Stimulated activated CD8-positive, alpha-beta memory T cell treated with anti-CD3 and anti-CD28 coated beads, Interleukin-15, amount 100 ng/mL, for 1 hour (primary cell): ENCODE measurements at places on chromosomes 2 and 18.

GRCh38 chr2:71666094-71666474 is 212.7 kb downstream of the DYSF start:
- DNase-seq, result no peak

DNA sequence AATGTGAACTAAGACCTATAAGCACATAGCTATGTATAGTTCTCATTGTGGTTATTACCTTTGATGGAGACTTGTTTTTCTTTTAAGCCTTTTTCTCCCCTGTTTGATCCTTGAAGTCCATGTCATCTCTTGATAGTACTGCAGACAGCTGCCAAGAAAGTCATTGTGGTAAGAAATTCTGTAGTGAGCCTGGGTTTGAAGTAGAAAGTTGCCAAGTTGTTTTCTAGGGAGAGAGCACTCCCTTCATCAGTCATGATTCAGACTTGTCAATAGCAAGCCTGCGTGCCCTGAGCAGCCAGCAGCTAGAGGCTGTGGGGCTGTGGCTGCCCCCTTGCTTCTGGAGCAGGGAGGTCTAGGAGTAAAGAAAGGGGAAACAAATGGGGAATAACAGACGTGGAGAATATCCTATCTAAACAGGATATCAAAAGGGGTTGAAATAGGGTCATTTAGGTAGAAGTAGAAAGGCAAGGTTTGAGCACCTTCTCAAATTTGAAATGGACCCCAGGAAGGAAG is 8.4 kb downstream of the SP5 start:
- DNase-seq, result no peak

- DNase-seq, result no peak
These were observed 49.9 kb downstream of the CXCR4 start for GRCh38 chr2:136067897-136068580.

- no peak for DNase-seq
These were observed 26.1 kb downstream of the BOLL start for GRCh38 chr2:197759013-197759412.

DNA sequence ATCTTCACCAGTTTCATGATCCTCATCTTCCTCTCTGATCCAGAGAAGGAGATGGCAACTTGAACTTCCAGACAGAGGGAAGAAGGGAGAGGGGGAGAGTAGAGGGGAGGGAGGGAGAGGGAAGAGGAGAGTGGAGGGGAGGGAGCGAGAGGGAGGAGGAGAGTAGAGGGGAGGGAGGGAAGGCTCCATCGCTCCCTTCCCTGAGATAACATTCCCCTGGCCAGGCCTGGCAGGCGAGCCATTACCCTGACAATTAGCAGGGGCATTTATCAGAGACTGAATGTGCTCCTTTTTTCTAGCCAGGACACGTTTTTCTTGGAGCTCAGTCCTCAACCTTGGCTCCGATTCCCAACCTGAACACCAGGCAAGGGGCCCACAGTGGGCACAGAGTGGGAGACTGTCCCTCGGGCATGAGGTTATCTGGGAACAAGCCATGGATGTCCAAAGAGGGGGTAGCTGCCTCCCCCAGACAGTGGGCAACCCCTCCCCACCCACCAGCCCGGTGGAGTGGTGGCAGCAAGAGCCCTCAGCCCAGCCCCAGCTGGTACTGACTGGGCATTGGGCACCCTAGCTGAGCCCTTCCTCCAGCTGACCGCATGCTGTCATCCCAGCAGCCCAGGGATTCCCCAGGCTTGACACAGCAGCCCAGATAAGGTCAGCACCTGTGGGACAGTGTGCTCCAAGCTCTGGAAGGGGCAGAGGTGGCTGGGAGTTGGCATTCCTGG is 81.8 kb downstream of the TNS1 start:
- DNase-seq, result no peak

GRCh38 chr2:31937741-31938140 is 73.1 kb downstream of the MEMO1 start:
- DNase-seq, result no peak

DNA sequence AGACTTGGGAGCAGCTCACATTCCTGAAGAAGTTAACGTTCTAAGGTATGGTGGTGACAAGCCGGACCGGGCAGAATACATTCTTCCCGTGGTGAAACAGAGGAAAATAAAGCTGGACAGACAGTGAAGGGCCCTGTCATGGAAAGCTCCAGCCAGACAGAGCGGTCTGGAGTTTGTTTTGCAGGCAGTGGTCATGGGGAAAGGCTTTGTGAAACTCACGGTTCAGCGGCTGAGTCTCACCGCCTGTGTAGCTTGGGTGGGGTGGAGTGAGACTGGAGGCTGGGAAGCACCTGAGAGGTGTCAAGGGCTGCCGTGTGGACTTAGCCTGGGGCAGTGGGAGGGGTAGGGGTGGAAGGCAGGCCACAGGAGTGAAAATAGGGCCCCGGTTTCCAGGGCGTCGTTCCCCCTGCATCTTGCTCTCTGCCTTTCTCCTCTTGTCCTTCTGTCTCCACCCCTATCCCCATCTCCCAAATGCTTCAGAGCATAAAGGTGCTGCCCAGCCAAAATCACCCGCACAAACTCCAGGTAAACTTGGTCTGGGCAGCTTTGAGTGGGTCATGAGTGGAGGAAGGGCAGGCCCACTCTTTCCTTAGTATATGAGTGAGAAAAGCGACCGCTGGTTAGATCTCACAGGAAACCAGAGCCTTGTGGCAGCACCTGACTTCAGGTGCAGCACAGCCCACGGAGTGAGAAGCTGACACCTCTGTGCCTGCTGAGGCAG is 11.4 kb upstream of the SLC20A1 start:
- DNase-seq, result no peak

DNA sequence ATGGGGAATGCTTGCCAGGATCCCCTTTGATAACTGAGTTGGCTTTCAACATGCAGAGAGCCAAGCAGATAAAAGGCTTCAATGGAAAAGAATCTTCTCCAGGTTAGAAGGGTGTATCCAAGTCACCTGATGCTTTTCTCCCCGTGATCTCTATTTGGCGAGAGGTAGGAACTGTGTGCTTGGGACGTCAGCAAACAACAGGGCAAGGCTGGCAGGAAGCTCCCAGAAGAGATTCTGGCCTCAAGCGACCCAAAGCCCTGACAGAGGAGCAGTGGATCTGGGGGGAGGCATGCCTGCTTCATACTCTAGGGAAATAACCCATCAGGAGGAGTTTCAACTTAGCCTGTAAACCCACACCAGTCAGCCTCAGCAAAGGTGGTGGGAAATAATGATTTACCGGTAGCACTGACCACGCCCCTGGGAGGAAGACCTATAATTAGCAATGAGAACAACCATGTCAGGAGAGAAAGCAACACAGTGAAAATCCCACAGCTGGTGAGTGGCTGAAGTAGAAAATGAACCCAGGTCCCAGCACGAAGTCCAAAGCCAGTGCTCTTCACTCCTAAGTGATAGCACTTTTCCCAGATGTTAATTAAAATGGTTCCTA is 76.3 kb upstream of the SEC11C start:
- no peak for DNase-seq

- no peak for DNase-seq
These were observed 29.0 kb upstream of the EPAS1 start for GRCh38 chr2:46268196-46268595.

DNA sequence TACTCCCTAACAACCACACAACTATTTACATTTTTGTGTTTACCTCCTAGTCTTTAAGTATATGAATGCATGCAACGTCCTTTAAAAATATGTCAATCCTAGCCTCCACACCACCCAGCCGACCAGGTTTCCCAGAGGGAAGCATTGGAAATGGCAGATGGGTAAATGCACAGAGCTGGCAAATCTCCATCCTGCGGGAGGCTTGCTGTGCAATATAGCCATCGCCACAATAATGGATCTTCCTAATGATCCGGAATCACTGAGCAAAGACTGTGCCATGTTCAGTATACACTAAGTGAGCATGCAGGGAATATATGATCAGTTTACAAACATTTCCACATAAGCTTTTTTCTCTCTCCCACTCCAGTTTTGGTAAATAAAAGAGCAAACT is 131.8 kb downstream of the NEDD4L start:
- DNase-seq, result no peak

- no peak for DNase-seq
These were observed 51.1 kb downstream of the RTN4 start for GRCh38 chr2:54999182-54999581.

DNA sequence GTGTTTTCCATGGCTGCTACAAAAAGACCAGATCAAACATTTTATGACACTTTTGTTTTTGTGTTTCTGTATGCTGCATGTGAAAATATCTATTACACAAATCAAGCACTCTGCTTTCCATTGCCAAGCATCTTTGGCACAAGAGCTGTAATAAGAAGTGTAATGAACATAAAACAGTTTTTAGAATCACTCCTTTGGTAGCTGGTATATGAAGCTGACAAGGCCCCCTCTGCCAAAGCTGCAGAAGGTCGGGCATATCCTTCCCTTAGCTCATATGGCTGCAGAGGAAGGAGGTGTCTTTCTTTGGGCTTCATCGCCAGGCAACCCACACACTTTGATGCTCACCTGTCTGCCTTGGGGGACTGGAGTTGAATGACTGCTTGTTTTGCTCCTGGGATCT is 175.4 kb downstream of the TMEM247 start:
- DNase-seq, result no peak

- DNase-seq, result no peak
These were observed 31.8 kb downstream of the TBC1D8 start for GRCh38 chr2:101119431-101119830.

DNA sequence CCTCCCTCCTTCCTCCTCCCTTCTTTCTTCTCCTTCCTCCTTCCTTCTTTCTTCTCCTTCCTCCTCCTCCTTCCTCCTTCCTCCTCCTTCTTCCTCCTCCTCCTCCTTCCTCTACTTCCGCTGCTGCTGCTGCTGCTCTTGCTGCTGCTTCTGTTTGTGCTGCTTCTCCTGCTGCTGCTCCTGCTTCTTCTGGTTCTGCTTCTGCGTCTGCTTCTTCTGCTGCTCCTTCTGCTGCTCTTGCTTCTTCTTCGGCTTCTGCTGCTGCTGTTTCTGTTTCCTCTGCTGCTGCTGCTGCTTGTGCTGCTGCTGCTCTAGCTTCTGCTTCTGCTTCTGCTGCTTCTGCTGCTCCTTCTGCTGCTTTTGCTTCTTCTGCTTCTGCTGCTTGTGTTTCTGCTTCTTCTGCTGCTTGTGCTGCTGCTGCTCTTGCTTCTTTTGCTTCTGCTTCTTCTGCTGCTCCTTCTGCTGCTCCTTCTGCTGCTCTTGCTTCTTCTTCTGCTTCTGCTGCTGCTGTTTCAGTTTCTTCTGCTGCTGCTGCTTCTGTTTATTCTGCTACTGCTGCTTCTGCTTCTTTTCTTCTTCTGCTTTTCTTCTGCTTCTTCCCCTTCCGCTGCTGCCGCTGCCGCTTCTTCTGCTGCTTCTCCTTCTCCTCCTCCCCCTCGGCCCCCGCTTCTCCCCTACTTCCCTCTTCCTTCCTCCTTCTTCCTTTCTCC is 8.6 kb downstream of the SNRNP27 start:
- DNase-seq, result no peak
